ENCODE measurements at places on chromosomes 2 and 18. TPM values are rescaled to one million over a fixed set of nuclear protein-coding genes. Genes with fewer than 3 reads are reported as not detected.

DNA sequence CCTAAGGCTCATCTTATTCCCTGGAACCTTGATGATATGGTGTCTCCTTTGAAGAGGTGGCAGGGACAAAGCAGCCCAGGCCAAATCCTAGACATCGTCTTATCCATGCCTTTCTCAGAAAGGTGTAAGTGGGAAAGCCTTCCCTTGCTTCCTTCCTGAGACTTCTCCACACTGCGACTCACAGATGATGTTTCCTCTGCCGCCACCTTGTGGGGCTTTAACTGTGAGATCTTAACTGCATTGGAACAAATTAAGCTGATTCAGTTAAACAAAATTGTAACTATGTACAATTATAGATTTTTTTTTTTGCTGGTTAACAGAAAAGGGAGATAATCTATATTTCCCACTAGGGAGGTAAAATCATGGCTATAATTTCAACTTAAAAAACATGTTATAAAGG, 10.0 kb upstream of the GCA start:
- DNase-seq, result peak; percentile 43

GRCh38 chr2:28424799-28425463, 32.3 kb downstream of the FOSL2 start:
- no peak for DNase-seq

Gene FEV
- not detected for total RNA-seq

DNA sequence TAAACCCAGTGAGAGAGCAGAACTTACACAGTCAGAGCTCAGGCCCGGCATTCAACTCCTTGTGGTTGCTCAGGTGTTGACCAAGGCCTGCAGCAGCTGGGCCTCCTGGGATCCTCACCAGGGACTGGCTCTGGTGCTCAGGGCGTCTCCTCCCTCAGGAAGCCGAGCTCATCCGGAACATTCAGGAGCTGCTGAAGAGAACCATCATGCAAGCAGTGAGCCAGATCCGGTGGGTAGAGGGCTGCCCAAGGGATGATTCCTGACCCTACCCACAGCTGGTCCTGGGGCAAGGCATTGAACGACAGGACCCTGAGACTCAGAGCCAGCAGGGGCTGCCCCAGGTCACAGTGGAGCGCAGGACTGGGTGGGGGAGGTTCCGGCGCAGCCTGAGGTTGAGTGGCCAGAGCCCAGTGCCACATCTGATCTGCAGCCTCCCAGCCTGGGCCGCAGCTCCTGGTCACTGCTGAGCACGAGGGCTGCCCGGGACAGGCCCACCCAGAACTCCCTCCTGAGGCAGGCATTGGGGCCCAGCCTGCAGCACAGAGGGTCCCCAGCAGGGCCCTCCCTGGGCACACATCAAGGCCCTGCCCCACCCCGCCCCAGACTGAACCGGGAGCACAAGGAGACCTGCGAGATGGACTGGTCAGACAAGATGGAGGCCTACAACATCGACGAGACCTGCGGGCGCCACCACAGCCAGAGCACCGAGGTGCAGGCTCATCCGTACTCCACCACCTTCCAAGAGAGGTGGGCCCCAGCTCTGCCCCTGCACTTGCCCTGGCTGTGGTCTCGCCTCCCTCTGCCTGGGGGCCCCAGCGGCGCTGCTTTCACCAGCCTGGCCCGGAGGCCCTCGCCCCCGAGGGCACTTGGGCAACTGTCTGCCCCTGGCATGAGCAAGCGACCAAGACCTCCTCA, 2.4 kb downstream of the TEKT4 start:
- DNase-seq, result no peak

Gene SPDYA
- 0.23 TPM for total RNA-seq

Gene NIF3L1
- 75.4 TPM for total RNA-seq

GRCh38 chr2:140701726-140702125, 1429.1 kb downstream of the LRP1B start:
- DNase-seq, result no peak

DNA sequence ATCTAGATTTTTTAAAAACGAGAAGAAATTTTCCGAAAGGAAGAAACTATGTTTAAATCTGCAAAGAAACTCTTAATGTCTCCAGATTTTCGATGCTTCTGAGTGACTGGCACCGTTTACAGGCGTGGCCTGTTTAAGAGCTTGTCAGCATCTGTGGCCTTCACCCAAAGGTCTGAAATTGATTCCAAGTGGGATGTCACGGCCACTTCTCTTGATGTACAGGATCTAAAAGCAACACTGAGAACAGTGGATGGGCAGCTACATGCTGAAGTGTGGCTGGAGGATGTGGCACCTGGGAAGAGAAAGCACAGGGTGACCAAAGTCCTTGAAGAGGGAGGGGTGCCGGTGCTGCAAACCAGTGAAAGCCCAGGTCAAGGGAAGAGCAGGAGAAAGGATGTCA, 28.0 kb downstream of the EMILIN2 start:
- no peak for DNase-seq

DNA sequence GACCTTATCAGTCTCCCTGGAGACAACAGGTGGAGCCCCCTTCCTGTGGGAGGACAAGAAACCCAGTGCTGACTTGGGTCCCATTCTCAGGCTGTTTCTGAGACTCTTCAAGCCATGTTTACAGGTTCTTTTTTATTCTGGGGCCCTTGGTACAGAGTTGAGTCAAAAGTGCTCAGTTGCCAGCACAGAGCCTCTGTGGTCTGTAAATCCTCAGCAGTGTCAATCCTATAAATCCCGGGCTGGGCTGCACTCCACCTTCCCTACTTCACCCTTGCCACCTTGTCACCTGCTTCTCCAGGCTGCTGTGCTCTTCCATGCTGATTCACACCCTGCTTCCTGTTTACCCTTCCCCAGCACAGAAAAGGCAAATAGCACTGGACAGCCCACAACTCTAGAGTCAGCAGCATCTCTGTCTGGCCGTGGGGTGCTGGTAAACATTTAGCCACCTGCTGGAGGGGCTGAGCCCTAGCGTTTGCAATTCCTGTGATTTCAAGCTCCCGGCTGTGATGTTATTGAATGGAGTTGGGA, 74.7 kb downstream of the TNFRSF11A start:
- no peak for DNase-seq

DNA sequence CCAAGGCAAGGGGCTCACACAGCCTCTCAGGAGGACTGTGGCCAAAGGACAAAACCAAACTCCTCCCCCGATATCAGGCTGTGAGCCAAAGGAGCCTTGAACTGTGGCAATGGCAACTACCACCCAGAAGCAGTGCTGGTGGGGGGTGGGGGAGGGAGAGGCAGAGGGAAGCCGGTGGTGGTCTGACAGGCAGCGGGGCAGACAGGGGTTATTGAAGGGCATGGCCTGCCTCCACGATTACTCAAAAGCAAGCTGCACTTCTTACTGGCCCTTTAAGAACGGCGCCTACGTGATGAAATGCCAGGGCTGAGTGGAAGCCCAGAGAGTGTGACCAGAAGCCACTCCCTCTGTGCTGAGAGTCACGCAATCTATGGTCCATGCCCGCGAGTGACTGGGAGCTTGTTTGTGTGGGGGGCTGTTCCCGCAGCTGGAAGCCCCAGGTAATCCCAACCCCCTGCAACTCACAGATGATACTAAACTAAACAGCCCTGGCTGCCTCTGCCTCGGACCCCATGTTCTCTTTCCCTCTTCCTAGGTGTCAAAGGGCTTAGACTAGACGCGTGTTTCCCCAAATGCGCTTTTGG, 128.2 kb upstream of the CXCR4 start:
- peak; percentile 41 for DNase-seq

- no peak for DNase-seq
Measured at GRCh38 chr2:156522864-156523440, 86.8 kb downstream of the GPD2 start.

GRCh38 chr18:34550902-34551301, 159.2 kb upstream of the DTNA start:
- DNase-seq, result no peak

GRCh38 chr2:101264360-101264939, 11.8 kb downstream of the CNOT11 start:
- no peak for DNase-seq

GRCh38 chr18:62026586-62026985, 133.8 kb upstream of the RNF152 start:
- no peak for DNase-seq

GRCh38 chr2:159706385-159706980, 5.8 kb upstream of the MARCHF7 start:
- no peak for DNase-seq

- DNase-seq, result no peak
Measured at GRCh38 chr2:150141226-150142001, 346.1 kb downstream of the RND3 start.

DNA sequence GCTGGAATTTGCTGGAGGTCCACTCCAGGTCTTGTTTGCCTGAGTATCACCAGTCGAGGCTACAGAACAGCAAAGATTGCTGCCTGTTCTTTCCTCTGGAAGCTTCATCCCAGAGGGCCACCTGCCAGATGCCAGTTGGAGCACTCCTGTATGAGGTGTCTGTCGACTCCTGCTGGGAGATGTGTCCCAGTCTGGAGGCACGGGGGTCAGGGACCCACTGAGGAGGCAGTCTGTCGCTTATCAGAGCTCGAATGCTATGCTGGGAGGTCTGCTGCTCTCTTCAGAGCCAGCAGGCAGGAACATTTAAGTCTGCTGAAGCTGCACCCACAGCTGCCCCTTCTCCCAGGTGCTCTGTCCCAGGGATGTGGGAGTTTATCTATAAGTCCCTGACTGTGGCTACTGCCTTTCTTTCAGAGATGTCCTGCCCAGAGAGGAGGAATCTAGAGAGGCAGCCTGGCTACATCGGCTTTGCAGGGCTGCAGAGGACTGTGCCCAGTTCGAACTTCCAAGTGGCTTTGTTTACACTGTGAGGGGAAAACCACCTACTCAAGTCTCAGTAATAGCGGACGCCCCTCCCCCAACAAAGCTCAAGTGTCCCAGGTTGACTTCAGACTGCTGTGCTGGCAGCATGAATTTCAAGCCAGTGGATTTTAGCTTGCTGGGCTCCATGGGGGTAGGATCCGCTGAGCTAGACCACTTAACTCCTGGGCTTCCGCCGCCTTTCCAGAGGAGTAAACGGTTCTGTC, 301.1 kb downstream of the ERBB4 start:
- no peak for DNase-seq

GRCh38 chr2:72431737-72432136, 284.1 kb upstream of the CYP26B1 start:
- no peak for DNase-seq

Gene CYTIP
- 1.3 TPM for total RNA-seq

Gene CHST10
- 16.2 TPM for total RNA-seq
